Stimulated activated CD4-positive, alpha-beta T cell treated with anti-CD3 and anti-CD28 coated beads, TNF-alpha, amount 100 ng/mL, for 24 hours (primary cell): ENCODE measurements at places on chromosomes 12 and 14.
A peak's percentile ranks its signal among the peaks of the same experiment; 100 is the strongest.

GRCh38 chr12:124411281-124411878 is 116.5 kb downstream of the RFLNA start:
- no peak for DNase-seq

DNA sequence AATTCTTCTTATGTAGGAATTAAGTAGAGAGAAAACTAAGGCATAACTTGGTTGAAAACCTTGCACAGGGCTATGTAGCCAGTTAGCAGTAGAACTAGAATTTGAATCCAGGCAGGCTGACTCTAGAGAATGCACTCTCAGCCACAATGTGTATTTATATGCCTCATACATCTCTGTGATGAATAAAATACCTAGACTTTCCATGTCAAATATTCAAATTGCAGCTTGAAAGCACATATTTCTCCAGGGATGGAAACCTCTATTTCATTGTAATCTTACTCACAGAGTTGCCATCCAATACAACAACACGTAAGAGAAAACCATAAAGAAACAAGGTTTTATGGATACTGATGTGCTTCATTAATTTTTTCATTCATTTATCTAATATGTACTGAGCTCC is 256.0 kb upstream of the FLRT2 start:
- no peak for DNase-seq

- DNase-seq, result no peak
Observed at GRCh38 chr12:127657036-127657435, 609.9 kb upstream of the TMEM132C start.

GRCh38 chr14:70821584-70822529 is 12.5 kb upstream of the MAP3K9 start:
- DNase-seq, result peak; percentile 67

DNA sequence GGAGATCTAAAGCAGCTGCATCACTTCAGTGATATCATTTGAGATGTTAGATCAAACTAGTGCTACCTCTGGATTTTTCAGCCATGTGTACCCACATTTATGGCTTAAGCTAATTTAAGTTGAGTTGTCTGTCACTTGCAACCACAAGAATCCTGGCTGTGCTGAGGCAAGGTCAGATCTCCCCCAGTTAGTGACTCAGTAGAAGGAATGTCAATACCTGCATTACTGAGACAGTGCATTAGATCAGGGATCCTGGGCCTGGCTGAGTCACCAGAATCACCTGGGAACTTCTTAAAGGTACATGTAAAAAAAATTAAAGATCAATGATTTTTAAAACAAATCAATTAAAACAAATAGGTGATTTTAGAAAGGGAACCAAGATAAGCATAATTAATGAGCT is 84.6 kb upstream of the GRIN2B start:
- DNase-seq, result no peak

GRCh38 chr12:52543985-52544883 is 8.7 kb downstream of the KRT71 start:
- DNase-seq, result no peak

DNA sequence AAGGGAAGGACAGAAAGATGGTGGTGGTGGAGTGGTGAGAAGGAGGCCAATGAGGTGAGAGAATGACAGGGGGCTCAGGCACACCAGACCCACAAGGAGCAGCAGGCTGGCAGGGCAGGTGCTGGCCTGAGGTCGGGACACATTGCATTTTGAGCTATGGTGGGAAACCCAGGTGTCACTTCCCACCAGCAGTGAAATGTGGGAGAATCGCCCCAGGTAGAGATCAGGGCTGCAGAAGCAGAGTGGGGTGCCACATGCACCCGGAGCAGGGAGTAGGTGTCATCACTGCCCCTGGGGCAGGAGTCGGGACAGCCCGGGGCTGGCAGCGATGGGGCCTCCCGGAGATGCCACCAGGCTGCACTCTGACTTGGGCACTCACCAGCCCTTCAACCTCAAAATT is 315.8 kb downstream of the BCL11B start:
- no peak for DNase-seq

- DNase-seq, result peak; percentile 59
Observed at GRCh38 chr14:73741386-73741875, 27.2 kb upstream of the PNMA1 start.

DNA sequence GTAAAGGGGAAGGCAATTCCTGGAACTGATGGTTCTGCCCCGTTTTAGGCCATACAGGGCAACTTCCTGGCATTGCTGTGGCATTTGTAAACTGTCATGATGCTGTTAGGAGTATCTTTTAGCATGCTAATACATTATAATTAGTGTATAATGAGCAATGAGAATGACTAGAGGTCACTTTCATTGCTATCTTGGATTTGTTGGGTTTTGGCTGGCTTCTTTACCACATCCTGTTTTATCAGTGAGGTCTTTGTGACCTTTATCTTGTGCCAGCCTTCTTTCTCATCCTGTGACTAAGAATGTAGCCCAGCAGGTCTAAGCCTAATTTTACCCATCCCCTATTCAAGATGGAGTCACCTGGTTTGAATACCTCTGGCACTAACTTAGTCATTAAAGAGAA is 51.2 kb downstream of the TESPA1 start:
- DNase-seq, result no peak
